ENCODE measurements at places on chromosomes 12 and 14.
A peak's percentile ranks its signal among the peaks of the same experiment; 100 is the strongest.

DNA sequence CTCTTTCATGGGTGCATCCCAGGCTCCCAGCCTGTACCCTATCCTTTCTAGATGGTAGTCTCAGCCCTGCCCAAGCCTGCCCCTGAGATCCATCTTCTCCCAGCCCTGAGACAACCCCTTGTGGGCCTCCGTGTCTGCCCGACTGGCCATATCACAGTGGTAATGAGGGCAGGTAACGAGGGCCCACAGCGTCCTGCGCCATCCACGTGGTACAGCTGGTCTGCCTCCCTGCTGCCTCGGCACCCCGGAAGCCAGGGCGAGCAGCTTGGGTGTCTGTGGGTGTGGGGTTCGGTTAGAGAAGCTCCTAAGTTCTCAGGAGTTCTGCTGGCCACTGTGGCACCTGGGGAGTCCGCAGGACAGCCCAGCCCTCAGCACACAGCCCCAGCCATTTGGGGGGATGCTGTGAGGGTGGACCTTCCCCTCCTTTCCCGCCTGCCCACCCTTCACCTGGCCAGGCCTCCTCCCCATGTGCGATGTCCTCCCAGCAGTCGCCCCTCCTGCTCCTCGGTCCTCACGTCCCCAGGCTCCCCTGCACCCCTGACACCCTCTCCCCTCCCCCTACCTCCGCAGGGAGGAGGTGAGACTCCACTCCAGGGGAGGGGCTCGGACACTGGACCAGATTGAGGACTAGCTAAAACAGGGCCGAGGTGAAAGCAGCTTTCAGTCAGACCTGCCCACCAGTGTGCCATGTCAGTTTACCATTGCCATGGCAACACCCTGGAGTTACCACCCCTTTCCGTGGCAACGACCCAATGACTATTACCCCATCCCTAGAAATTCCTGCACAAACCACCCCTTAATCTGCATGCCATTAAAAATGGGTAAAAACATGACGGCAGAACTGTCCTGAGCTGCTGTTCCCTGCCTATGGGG lies 69.0 kb downstream of the KIF26A start:
- DNase-seq: no peak

DNA sequence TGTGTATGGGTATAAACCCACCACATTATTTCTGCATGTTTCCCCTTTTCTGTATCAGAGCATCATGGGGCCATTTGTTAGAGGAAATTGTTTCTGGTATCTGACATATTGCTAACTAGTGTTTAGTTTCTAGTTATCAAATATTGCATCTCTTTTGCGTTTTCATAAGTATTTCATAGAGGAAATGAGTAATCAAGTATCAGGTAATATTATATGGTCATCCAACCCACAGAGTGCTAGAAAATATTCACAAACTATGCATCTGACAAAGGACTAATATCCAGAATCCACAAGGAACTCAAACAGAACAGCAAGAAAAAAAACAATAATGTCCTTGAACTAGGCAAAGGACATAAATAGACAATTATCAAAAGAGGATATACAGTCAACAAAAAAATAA lies 258.9 kb upstream of the LRIG3 start:
- DNase-seq: no peak

- DNase-seq: no peak
Observed at GRCh38 chr12:56998981-56999380, 7.4 kb downstream of the ZBTB39 start.

GRCh38 chr12:553216-554000 lies 93.7 kb downstream of the B4GALNT3 start:
- no peak for DNase-seq

GRCh38 chr12:100608776-100609175 lies 35.3 kb downstream of the GAS2L3 start:
- DNase-seq: no peak

- no peak for DNase-seq
Observed at GRCh38 chr12:9124383-9125031, 8.8 kb upstream of the A2M start.

GRCh38 chr14:90905531-90905930 lies 89.3 kb upstream of the TTC7B start:
- no peak for DNase-seq

DNA sequence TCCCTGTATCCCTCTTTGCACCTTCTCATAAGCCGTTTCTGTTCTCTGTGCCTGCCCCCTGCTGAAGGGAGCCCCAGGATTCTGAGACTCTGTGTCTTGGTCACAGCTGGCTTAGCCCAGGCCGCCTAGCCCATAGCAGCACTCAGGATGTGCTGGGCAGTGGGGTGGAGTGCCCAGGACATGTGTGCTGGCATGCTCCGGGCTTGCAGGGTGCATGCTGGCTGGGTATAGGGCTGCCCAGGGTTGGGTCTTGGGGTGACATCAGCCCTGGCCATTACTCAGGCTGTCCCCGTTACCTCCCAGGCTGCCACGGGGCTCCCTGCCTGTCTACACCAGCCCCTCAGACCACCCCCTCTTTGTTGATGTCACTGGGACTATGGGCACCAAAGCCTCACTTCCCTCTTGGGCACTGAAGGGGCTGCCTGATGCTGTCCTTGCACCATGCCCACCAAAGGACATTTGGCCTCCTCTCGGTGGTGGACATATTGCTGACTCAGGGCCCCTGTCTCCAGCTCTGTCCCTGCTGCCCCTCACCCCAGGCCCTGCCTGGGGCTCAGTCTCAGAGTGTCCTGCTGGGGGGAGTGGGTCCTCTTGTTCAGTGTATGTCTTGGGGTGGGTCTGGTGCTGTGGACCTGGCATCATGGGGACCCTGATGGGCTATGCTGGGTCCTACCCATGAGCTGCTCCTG lies 2.4 kb downstream of the CEP170B start:
- no peak for DNase-seq

DNA sequence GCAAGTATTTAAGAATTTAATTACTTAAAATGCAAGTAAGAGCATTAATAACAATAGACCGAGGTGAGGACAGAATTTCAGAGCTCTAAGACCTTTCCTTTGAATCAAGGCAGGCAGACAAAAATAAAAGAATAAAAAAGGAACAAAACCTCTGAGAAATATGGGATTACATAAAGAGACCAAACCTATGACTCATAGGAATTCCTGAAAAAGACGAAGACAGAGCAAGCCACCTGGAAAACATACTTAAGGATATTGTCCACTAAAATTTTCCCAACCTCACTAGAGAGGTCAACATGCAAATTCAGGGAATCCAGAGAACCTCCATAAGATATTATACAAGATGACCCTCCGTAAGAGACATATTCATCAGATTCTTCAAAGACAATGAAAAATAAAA lies 325.1 kb downstream of the AEBP2 start:
- no peak for DNase-seq

- no peak for DNase-seq
Observed at GRCh38 chr12:71057330-71057729, 100.5 kb downstream of the TSPAN8 start.

- DNase-seq: no peak
Observed at GRCh38 chr12:7212678-7213077, 23.2 kb downstream of the PEX5 start.

DNA sequence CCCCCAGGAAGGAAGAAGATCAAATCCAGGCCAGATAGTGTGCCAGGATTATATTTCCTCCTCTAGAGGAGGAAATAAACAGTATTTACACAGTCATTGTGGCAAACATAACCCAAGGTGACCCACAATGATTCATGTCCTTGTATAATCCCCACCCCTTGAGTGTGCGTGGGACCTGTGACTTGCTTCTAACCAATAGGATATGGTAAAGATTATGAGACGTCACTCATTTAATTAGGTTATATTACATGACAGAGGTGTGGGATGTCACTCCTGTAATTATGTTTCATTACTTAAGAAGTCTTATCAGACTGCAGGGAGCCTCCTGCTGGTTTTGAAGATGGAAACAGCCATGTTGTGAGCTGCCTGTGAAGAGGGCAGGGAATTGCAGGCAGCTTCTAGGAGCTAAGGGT lies 12.2 kb upstream of the CATSPERB start:
- DNase-seq: no peak

GRCh38 chr14:90642244-90642717 lies 173.9 kb downstream of the TTC7B start:
- no peak for DNase-seq

DNA sequence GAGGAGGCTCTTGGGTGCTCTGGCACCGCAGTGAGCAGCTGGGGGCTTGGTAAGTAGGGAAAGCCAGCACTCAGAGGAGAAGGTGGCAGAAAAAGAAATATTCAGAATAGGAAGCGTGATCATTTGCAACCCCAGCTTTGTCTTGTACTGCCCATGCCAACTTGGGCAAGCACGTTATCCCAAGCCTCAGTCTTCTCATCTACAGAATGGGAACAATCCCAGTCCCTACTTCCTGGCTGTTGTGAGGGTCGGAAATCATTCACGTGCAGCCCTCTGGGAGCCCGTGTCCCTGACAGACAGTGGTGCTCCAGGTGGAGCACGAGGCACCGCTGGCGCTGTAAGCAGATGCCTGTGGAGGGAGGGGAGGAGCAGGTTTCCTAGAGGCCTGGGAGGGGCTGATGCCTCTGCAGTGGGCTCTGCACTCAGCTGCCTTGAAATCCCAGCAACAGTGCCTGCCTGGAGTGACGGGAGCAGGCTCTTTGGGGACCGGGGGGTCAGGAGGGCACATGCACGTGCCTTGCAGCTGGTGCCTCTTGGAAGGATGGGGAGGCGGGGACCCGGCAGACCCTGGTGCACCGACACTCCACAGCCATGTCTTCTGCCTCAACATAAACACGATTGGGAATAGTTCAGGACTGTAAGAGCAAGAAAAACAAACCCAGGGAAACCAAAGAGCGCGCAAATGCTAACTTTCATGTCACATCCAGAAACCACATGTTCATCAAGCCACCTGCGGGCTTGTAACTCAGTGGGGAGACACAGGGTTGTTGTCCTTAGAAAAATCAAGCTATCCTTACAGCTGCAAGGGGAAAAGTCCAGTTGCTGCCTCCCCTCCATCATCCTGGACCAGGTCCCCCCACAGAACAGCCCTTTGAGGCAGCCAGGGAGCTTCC lies 86.5 kb upstream of the DIO3 start:
- no peak for DNase-seq

- no peak for DNase-seq
Observed at GRCh38 chr14:92794547-92794941, 439 bp downstream of the GOLGA5 start.

- no peak for DNase-seq
Observed at GRCh38 chr12:47135578-47135977, 55.8 kb upstream of the AMIGO2 start.

- no peak for DNase-seq
Observed at GRCh38 chr12:124542021-124542949, 25.1 kb downstream of the NCOR2 start.

DNA sequence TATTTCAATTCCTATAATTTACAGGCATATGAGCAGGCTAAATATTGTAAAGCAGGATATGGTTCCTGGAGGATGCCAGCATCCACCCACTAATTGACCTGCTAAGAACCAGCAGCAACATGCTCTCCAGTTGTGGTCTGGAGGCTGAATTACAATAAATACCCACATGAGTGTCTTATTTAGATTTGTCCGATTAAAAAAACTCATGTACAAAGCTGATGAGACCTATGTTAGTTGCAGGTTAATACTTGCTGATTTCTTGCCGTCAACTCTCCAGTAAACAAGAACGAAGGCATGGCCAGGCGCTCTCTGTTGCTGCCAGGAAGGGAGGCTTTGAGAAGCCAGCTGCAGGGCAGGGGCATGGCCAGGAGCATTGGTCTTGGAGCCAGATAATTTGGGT lies 169.3 kb upstream of the PRICKLE1 start:
- no peak for DNase-seq

DNA sequence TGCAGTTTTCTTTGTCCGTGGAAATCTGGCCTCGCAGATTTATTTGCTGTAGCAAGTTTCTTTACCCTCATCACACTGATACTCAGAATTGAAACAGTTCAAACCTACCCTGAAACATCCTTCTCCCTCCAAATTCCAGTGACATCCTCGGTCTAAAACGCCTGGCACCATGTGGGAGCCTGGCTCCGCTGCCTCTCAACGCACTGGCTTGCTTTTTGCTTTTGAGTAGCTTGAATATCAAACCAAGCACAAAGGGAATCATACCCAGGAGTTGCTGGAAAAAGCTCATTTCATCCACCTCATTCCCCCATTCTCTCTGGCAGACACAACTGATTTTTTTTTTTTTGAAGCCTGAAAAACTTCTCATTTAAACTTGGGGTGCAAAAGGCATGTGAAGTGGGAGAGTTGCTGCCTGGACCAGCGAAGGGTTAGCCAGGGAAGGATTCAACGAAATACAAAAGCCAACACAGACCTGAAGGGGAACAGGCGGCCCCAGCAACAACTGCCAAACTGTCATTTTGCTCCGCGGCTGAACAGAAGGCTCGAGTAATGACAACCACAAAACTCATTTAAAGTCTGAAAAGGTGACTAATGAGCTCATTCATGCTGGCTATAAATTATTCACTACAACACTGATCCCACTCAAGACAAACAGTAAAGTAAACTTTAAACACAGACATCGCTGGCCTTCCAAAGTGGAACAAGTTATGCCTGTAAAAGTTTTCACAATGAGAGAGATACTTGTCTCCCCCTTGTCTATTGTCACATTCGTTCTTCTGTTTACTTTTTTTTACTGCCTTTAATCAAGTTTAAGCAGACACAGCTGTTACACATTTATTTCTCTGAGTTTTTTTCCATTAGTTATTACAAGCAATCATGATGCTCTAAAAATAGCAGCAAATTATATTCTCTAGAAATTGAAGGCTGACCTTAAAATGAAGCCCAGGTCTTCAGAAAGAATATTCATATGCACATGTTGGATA lies 12.5 kb upstream of the FOXN3 start:
- peak; percentile 62 for DNase-seq

GRCh38 chr12:119204131-119204530 lies 25.4 kb downstream of the HSPB8 start:
- no peak for DNase-seq

DNA sequence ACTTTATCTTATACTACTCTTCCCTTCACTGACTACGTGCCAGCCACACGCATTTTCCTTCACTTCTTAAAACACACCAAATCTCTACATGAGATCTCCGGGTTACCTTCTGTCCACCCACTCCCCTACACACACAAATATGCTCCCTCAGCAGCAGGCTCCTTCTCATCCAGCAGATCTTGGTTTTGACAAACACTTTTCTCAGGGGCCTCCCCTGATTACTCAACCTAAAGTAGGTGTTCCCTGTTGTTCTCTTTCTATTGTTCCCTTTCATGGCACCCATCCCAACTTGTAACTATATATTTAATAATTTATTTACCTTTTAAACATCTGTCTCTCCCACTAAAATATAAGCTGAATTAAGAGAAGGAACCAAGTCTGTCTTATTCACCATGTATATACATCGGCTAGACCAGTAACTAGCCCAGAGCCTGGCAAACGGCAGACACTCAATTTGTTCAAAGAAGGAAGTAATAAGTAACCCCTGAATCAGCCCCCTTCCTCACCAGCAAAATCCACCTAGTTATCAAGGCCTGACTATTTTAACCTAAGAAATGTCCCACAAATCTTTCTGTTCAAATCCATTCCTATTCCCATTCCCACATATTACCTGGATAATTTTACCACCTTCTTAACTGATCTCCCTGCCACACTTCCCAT lies 2.7 kb downstream of the C2CD5 start:
- DNase-seq: no peak

DNA sequence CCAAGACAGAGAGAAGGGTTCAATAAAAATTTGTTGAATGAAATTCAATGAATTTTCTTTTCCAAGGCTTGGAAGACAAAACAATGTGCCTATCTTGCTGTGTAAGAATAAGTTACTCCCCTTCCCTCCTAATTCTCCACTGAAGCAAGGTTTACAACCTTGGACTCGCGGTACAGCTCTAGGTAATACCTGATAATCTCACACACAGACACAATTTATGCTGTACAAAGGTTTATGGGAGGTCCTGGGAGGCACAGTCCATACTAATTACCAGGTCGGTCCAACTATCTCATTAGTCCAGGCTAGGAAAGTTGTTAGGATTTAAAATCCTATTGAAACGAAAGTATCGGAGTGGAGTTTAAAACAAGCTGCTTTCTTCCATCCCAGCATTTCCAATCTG lies 42.6 kb downstream of the NELL2 start:
- DNase-seq: no peak

Measured in RCC 7860 (cell line).